ENCODE measurements at places on chromosomes 3 and 15.

- DNase-seq, result no peak
These were observed 41.1 kb downstream of the PTPRG start for GRCh38 chr3:61602466-61602865.

DNA sequence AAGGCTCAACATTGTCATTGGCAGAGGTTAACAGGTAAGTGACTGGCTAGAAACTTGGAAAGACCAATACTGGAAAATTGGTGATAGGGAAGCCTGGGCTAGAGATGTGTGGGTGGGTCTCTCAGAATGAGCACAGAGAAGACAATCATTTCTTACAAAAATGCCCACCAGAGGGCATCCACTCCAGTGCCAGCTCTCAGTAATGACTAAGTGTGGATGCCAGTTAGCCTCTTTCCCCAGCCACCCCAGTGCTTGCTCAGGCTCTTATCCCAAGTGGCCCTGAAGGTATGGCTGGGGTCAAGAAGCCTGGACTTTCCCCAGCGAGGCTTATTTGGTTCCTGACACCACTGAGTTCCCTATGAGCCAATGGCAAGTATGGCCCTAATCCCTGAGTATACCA, 115.9 kb upstream of the ST8SIA2 start:
- DNase-seq, result no peak

- no peak for DNase-seq
These were observed 29.1 kb downstream of the PLXND1 start for GRCh38 chr3:129577366-129577765.

- peak; percentile 72 for DNase-seq
These were observed 38.6 kb downstream of the CLEC3B start for GRCh38 chr3:45064512-45065372.

DNA sequence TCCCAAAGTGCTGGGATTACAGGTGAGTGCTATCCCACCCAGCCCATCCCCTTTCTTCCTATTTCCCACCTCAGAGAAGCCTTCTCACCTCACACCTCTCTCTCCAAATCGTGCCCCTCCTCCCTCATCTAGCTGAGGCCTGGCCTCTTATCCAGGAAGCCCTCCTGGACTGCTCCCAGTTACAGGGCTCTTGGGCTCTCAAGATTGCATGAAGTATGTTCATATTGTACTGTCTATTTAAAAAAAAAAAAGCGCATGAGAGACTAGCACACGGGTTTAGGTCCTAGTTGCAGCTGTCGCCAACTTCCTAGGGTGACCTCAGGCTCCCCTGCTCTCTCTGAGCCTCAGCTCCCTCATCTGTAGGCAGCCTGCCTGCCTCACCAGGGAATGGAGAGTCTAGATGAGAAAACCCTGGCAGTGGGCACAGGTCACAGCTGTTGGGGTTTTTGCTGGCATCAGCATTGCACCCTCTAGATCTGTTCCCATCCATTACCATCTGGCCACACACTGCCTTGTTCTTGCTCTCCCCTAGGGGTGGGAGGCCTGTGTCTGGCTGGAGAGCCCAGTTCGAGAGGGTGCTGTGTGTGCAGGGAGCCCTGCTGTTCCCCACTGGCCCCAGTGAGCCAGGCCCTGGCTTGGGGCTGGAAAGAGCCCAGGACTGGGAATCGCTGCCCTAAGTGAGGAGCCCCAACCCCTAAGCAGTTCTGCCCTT, 24.2 kb upstream of the C15orf39 start:
- DNase-seq, result no peak

GRCh38 chr15:48413304-48413703, 82.1 kb downstream of the DUT start:
- no peak for DNase-seq

- no peak for DNase-seq
These were observed 80.9 kb upstream of the RASGRF1 start for GRCh38 chr15:79171320-79172031.

- no peak for DNase-seq
These were observed 16.6 kb upstream of the KLF13 start for GRCh38 chr15:31309893-31310606.

GRCh38 chr15:88397506-88397905, 69.7 kb downstream of the MRPL46 start:
- no peak for DNase-seq

DNA sequence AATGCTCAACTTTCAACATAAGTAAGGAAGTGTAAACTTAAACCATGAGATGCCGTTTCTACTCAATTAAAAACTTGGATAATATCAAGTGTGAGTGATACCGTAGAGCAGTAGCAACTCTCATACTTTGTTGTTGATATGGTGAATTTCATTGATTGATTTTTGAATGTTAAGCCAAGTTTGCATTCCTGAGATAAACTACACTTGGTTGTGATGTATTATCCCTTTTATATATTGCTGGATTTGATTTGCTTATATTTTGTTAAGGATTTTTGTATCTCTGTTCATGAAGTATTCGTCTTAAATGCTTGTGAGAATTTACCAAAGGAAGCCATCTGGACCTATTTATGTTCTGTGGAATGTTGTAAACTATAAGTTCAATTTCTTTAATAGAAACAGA, 21.7 kb downstream of the SLMAP start:
- no peak for DNase-seq

DNA sequence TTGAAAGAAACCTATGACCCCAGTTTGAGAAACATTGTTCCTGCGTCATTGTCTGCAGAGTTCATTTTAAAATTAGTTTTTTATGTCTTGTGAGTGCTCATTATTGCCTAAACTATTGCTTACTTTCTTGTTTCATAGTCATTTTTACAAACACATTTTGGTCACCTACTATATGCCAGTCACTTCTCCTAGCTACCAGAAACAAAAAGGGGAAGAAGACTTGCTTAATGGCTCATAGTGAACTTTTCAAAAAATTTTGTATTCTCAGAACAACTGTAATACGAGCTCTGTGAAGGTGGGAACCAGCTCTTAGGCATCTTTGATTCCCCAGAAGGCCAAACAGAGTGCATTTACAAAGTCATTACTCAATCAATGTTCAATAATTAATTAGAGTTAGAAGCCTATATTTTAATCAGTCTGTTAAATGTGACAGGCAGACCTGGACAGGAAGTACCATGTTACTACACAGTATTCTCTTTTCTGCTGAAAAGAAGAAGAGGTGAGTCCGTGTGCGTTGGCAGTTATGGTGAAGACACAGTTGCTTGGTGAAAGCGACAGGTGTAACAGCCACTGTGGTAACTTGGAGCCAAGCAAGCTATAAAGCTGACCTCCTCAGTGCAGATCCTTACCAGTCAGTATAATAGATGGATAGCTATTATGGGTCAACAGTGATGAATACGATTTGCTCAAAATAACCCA, 46.6 kb downstream of the DPPA2 start:
- no peak for DNase-seq

DNA sequence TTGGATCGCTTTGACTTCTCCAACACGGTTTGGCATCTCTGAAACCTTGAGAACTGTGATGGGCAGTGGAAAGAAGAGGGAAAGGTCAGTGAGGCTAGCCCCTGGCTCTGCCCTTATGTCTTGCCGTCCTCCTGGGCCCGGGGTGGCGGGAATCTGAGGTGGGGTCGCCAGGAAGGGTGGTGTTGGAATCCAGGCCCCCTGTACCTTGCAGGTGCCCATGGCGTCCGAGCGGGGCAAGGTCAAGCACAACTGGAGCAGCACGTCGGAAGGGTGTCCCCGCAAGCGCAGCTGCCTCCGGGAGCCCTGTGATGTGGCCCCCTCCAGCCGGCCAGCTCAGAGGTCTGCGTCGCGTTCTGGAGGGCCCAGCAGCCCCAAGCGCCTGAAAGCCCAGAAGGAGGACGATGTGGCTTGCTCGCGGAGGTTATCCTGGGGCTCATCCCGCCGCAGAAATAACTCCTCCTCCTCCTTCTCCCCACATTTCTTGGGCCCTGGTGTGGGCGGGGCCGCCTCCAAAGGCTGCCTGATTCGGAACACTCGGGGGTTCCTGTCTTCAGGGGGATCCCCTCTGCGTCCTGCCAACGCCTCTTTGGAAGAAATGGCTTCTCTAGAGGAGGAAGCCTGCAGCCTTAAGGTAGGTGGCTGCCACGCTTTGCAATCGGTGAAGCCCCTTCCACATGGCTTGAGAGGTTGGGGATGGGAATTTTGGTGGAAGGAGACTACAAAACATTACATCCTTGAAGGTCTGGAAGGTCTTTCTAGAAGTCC, 907 bp downstream of the TATDN2 start:
- DNase-seq, result peak; percentile 54

GRCh38 chr3:50258979-50259378, 10.0 kb upstream of the SEMA3B start:
- DNase-seq, result no peak

Data from activated CD4-positive, alpha-beta T cell treated with anti-CD3 and anti-CD28 coated beads, Interleukin-2, amount 50 U/mL, for 4 hours (primary cell).